Left renal pelvis (tissue), 4 donors: ENCODE measurements at places on chromosomes 3 and 15. TPM values are rescaled to one million over a fixed set of nuclear protein-coding genes. Genes with fewer than 3 reads are reported as not detected.

Gene GPR62
- polyA plus RNA-seq: 0.32 TPM

Gene PXYLP1
- polyA plus RNA-seq: 40.9 TPM

Gene ITPKA
- polyA plus RNA-seq: 0.53 TPM

Gene SAMD7
- polyA plus RNA-seq: not detected

Gene ENTPD3
- 3.1 TPM for polyA plus RNA-seq

Gene C3orf20
- 0.20 TPM for polyA plus RNA-seq

Gene GABRG3
- 2.0 TPM for polyA plus RNA-seq

DNA sequence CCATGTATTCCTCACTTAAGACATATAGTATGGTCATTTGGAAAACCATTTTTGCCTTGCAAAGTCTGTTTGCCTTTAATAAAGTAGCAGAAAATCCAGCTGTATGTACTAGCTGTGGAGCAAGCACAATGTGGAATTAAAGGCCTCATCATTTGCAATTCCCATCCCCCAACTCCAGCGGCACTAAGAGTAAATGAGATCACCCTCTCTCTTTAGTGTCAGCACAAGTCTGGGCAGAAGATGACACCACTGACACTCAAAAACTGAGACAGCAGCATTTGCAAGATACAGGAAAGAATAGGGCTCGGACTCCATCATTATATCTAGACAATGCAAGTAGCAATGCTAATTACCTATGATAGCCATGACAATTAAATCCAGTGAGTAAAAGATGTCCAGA, 24.7 kb upstream of the DYNC1LI1 start:
- DNase-seq: no peak

- DNase-seq: no peak
Measured at GRCh38 chr15:63473749-63473998, 30.7 kb upstream of the USP3 start.

- DNase-seq: no peak
Measured at GRCh38 chr15:74616366-74616939, 817 bp downstream of the CLK3 start.

DNA sequence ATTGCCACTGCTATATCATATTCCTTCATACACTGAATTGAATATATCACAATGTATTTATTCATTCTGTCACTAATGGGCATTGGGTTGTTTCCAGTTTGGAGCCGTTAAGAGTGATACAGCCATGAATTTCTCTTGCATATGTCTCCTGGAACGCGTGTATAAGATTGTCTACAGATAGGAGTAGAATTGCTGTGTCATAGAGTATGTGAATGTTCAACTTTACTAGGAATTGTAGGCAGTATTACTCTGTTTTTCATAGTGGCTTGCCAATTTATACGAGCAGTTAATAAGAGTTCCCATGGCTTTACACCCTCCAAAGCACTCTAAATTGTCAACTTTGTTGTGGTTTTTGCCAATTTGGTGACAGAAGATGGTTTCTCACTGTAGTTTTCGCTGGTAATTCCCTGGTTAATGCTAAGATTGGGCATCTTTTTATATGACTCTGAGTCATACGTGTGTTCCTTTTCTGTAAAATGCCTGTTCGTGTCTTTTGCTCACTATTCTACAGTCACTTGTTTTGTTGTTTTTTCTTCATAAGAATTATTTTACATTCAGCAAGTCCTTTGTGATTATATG, 136.1 kb upstream of the LIPC start:
- no peak for DNase-seq

GRCh38 chr15:44394562-44394961, 32.9 kb upstream of the CTDSPL2 start:
- no peak for DNase-seq

GRCh38 chr3:15405448-15406050, 21.8 kb downstream of the METTL6 start:
- no peak for DNase-seq

DNA sequence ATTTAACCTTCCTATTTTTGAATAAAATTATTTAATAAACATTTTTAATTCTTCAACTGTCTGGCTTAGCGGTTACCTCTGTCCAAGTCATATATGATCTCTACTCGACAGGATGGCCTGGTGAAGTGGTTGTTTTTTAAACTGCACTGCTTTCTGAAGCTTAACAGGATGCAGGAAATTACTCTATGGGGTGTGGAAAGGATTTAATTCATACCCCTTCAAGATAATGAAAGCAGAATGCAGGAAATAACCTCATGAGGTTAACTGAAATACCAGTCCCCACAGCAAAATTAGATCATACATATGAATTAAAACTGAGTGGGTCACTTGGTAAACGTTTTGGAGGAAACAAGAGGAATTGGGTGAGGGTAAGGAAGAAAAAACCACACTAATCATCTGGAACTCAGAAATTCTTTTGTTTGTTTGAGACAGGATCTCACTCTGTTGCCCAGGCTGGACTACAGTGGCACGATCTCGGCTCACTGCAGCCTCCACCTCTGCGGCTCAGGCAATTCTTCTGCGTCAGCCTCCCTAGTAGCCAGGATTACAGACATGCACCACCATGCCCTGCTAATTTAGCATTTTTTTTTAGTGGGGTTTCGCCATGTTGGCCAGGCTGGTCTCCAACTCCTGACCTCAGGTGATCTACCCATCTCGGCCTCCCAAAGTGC, 50.1 kb downstream of the LYSMD4 start:
- no peak for DNase-seq

GRCh38 chr15:70112074-70112395, 14.3 kb upstream of the TLE3 start:
- no peak for DNase-seq

DNA sequence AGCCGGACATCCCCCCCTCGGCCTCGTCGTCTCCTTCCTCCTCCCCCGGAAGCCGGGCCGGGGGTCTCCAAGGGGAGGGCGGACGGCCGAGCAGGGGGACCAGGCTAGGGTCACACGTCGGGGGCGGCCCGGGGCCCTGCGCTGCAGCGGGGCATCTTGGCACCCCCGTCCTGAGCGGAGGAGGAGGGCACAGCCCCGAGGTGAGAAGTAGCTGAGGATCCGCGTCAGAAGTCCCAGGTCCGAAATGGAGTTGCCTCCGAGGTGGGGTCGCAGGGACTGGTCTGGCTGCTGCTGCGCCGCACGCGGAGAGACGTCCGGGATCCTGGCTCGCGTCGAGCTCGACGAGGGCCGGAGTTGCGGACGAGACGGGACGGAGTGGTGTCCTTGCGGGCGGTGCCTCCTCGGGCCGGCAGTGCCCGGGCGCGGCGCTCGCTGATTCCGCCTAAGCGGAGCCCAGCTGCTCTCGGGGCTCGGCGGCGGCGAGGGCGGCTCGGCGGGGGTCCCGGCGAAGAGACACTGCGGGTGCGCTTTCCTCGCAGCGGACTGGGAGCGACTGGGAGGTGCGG, at the start of gene ADCY5:
ADCY5 (minus strand) TSS at position 555 of the 566 bp plus-strand sequence; CDS start at position 10, 545 bp downstream.
- DNase-seq: no peak
